ENCODE measurements at places on chromosomes 12 and 14.

GRCh38 chr14:36553656-36554260 is 28.7 kb downstream of the NKX2-8 start:
- H3K4me3 ChIP-seq: no peak overlapping the region
- H3K27ac ChIP-seq: no peak overlapping the region
- H3K27me3 ChIP-seq: peaks cover 3% of the 10 kb centered on the region
- DNase-seq: no peak

DNA sequence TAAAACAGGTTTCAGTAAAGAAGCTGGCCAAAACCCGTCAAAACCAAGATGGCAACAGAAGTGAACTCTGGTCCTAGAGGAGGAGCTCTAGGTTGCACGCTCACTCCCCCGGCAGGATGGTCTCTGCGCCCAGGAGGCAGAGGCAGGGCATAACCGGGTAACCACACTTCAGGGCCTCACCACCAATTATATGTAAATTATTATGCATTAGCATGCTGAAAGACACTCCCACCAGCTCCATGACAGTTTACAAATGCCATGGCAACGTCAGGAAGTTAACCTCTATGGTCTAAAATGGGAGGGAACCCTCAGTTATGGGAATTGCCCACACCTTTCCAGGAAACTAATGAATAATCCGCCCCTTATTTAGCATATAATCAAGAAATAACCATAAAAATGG is 20.1 kb upstream of the SLC6A12 start:
- H3K4me3 ChIP-seq: no peak overlapping the region
- no peaks in the 10 kb centered on the region for H3K27me3 ChIP-seq
- no peaks in the 10 kb centered on the region for H3K36me3 ChIP-seq
- H3K27ac ChIP-seq: no peak overlapping the region

DNA sequence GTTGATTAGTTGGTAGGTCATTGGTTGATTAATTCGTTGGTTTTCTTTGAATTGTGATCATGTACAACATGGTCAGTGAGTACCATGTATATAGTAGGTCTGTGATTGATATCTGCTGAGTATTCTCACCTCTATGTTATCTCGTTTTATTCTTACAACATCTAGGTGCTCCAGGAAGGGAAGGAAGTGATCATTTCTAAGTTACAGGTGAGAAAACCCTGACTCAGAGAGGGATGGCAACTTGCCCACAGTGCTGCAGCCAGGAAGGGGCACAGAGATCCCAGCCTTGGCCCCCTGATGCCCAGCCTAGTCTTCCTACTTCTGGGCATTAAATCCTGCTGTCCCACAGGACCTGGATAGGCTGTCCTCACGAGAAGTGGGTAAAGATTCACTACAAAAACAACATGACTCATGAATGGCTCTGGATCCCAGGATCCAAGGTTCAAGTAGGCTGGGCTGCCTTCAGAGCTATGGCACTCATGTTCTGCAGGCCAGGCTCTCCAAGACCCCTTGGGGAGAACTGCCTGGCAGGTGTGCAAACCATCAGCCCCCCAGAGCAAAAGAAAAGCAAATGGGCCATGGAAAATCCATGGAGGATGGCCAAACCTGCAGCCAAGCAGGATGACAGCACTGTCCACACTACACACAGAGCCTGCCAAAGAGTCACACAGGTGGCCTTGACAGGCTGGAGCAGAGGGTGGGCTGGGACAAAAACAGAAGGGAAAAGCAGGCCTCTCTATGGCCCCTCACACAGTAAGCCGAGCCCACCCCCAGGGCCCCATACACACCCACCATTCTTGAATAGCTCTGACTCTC is 146.2 kb downstream of the BCL11B start:
- no peak overlapping the region for H3K4me3 ChIP-seq
- H3K4me1 ChIP-seq: no peaks in the 10 kb centered on the region
- no peaks in the 10 kb centered on the region for H3K27me3 ChIP-seq
- no peaks in the 10 kb centered on the region for H3K36me3 ChIP-seq
- DNase-seq: no peak

DNA sequence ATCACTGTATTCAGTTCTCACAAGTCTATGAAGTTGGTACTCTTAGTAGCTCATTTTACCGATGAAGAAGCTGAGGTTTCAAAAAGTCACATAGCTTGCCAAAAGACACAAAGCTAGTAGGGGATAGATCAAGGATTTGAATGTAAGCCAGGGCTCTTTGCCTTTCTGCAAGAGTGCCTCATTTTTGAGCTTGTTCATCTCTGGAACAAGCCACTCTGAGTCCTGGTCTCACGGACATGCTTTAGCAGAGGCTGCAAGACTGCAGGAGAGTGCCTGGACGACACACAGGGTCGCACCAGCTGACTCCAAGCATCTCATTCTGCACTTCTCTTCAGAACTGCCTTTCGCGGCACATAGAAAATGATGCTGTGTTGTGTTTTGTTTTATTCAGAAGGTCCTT is 3.7 kb downstream of the NUAK1 start:
- H3K27me3 ChIP-seq: peaks cover 25% of the 10 kb centered on the region
- no peak overlapping the region for H3K4me3 ChIP-seq
- H3K36me3 ChIP-seq: no peaks in the 10 kb centered on the region

GRCh38 chr14:64965356-64966000 is 6.7 kb downstream of the RAB15 start:
- peaks cover 1% of the 10 kb centered on the region for H3K4me1 ChIP-seq
- H3K27ac ChIP-seq: no peak overlapping the region

GRCh38 chr14:93709249-93709648 is 79.0 kb downstream of the PRIMA1 start:
- H3K27ac ChIP-seq: no peak overlapping the region
- no peaks in the 10 kb centered on the region for H3K4me1 ChIP-seq
- no peak overlapping the region for H3K4me3 ChIP-seq
- no peak for DNase-seq
- H3K27me3 ChIP-seq: no peaks in the 10 kb centered on the region

- H3K27ac ChIP-seq: no peak overlapping the region
- no peaks in the 10 kb centered on the region for H3K27me3 ChIP-seq
- no peaks in the 10 kb centered on the region for H3K4me1 ChIP-seq
- no peaks in the 10 kb centered on the region for H3K36me3 ChIP-seq
- no peak for DNase-seq
These were observed 121.7 kb downstream of the ZNF664 start for GRCh38 chr12:124094733-124095132.

- H3K4me1 ChIP-seq: no peaks in the 10 kb centered on the region
- DNase-seq: no peak
- no peak overlapping the region for H3K4me3 ChIP-seq
- no peaks in the 10 kb centered on the region for H3K27me3 ChIP-seq
These were observed 166.9 kb upstream of the BTG1 start for GRCh38 chr12:92312463-92312964.

GRCh38 chr12:5973461-5974115 is 28.5 kb upstream of the ANO2 start:
- H3K4me3 ChIP-seq: no peak overlapping the region
- no peaks in the 10 kb centered on the region for H3K27me3 ChIP-seq
- H3K36me3 ChIP-seq: no peaks in the 10 kb centered on the region
- no peak for DNase-seq
- no peaks in the 10 kb centered on the region for H3K4me1 ChIP-seq

DNA sequence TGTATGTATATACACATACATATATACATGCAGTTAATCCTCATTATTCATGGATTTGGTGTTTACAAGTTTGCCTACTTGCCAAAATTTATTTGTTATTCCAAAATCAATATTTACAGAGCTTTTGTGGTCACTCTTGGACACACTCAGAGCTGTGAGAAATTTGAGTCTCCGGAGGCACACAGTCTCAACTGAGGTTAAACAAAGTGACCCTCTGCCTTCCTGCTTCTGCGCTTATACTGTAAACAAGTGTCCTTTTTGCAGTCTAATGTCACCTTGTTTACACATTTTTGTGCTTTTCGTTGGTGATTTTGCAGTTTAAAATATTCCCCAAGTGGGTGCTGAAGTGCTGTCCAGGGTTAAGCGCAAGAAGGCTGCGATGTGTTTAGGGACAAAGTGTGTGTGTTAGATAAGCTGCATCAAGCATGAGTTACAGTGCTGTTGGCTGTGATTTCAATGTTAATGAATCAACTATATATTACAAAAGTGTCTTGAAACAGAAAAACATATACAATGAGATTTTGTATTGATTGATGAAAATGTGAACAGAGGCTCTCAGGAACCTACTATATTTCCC is 13.1 kb upstream of the LTA4H start:
- no peaks in the 10 kb centered on the region for H3K27me3 ChIP-seq
- peaks cover 35% of the 10 kb centered on the region for H3K4me1 ChIP-seq
- no peak overlapping the region for H3K4me3 ChIP-seq
- H3K36me3 ChIP-seq: no peaks in the 10 kb centered on the region
- DNase-seq: no peak

- H3K27me3 ChIP-seq: no peaks in the 10 kb centered on the region
- DNase-seq: no peak
- no peaks in the 10 kb centered on the region for H3K4me1 ChIP-seq
- H3K4me3 ChIP-seq: no peak overlapping the region
These were observed 11.1 kb downstream of the KIF21A start for GRCh38 chr12:39431797-39432196.

- no peaks in the 10 kb centered on the region for H3K4me1 ChIP-seq
- H3K27ac ChIP-seq: no peak overlapping the region
- H3K4me3 ChIP-seq: no peak overlapping the region
- H3K27me3 ChIP-seq: no peaks in the 10 kb centered on the region
- no peak for DNase-seq
These were observed 13.7 kb downstream of the OXA1L start for GRCh38 chr14:22780105-22780679.

- H3K27ac ChIP-seq: no peak overlapping the region
- H3K4me1 ChIP-seq: peaks cover 11% of the 10 kb centered on the region
- no peaks in the 10 kb centered on the region for H3K36me3 ChIP-seq
- peaks cover 4% of the 10 kb centered on the region for H3K27me3 ChIP-seq
- no peak for DNase-seq
These were observed 9.3 kb downstream of the AMN start for GRCh38 chr14:102931580-102932285.

GRCh38 chr14:67141146-67141900 is 47.9 kb upstream of the GARIN2 start:
- no peak for DNase-seq
- H3K4me3 ChIP-seq: no peak overlapping the region
- H3K27me3 ChIP-seq: no peaks in the 10 kb centered on the region
- no peaks in the 10 kb centered on the region for H3K36me3 ChIP-seq
- H3K4me1 ChIP-seq: no peaks in the 10 kb centered on the region

DNA sequence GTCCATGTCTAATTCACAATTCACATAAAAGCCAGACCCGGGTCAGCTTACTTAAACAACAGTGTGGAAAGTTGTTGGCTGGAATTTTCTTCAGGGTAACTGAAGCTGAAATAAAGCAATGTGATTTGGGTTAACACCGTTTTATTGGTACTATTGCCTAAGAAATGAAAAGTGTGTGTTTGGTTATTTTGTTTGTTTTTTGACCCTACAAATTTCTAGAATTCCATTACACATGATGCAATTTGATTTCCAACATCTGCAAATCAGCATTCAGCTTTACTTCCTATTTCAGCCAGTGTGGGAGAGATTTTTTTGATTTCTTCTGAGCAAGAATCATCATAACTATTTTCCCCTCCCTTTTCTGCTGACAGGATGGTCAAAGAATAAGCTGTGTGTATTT is 45.7 kb upstream of the CLMN start:
- H3K27ac ChIP-seq: no peak overlapping the region
- H3K4me1 ChIP-seq: no peaks in the 10 kb centered on the region
- H3K27me3 ChIP-seq: peaks cover 4% of the 10 kb centered on the region
- H3K4me3 ChIP-seq: no peak overlapping the region
- DNase-seq: no peak

GRCh38 chr12:122005252-122005776 is 16.4 kb upstream of the BCL7A start:
- H3K4me1 ChIP-seq: peaks cover 25% of the 10 kb centered on the region
- no peak for DNase-seq
- no peak overlapping the region for H3K27ac ChIP-seq
- H3K27me3 ChIP-seq: no peaks in the 10 kb centered on the region

DNA sequence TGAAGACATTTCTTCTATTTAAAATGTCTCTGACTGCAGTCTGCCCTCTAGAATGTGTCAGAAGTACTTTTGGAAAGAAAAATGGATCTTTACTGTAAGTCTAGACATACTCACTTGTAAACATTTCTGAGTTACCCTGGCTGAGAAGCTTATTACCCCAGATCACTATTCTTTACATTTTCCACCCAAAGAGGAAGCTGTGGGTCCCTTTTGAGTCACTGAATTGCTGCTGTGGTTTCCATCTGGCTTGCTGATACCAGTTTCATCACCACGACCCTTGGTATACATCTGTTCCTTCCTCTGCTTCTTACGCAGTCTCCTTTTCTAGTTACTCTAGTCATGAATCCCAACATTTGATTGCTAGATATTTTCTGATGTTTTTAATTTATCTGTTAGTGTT is 20.2 kb upstream of the CLEC4D start:
- H3K4me3 ChIP-seq: no peak overlapping the region
- H3K27ac ChIP-seq: no peak overlapping the region
- no peaks in the 10 kb centered on the region for H3K27me3 ChIP-seq
- H3K4me1 ChIP-seq: peaks cover 12% of the 10 kb centered on the region
- H3K36me3 ChIP-seq: no peaks in the 10 kb centered on the region
- DNase-seq: no peak

DNA sequence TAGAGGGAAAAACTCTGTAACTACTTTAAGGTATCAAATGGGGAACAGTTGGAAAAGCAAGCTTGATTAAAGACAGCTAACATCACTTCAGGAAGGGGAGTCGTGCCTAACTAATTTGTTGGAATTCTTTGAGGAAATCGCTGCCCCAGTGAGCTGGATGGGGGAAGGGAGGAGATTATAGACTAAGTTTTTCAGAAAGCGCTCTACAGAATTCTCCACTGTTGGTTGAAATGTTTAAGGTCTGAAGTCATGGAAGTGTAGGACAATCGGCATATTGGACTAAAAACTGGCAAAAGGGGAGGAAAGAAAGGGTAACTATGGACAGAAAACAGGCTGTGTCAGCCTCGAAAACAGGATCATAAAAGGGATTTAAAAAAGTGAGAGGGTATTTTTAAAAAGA is 229.9 kb upstream of the HMGA2 start:
- DNase-seq: no peak
- H3K36me3 ChIP-seq: no peaks in the 10 kb centered on the region
- no peak overlapping the region for H3K4me3 ChIP-seq
- no peaks in the 10 kb centered on the region for H3K27me3 ChIP-seq
- H3K4me1 ChIP-seq: no peaks in the 10 kb centered on the region

DNA sequence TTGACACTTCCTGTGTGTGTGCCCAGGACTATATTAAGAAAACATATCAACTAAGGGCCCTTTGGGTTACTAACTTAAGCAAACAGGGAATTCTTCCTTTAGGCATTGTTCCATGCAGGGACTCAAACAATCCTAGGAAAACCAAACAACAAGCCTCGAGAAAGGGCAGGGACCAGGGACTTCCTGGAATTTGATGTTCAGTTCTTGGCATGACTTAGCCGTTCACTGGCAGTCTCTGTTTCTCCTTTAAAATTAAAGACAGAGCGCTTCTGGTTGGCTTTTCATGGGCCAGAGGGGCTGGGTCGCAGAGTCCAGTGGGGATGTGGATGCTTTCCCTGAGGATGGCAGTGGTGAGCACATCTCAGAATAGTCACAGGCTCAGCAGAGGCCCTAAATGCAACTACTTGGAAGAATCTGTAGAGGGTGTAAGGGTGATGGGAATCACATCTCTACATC is 35.2 kb downstream of the RNFT2 start:
- no peak for DNase-seq
- no peaks in the 10 kb centered on the region for H3K4me1 ChIP-seq
- H3K27me3 ChIP-seq: no peaks in the 10 kb centered on the region
- H3K36me3 ChIP-seq: no peaks in the 10 kb centered on the region
- H3K27ac ChIP-seq: no peak overlapping the region

- no peak for DNase-seq
- H3K27ac ChIP-seq: no peak overlapping the region
- H3K4me3 ChIP-seq: no peak overlapping the region
- no peaks in the 10 kb centered on the region for H3K36me3 ChIP-seq
These were observed 7.0 kb upstream of the MAP1LC3B2 start for GRCh38 chr12:116551952-116552772.

All from CD8-positive, alpha-beta memory T cell (primary cell).